Psoas muscle (tissue), 8 donors: ENCODE measurements at places on chromosomes 7 and 10. TPM values are rescaled to one million over a fixed set of nuclear protein-coding genes. Genes with fewer than 3 reads are reported as not detected.

- DNase-seq, result no peak
- peak overlapping the region; percentile 46 for H3K4me3 ChIP-seq
- H3K27ac ChIP-seq, result peak overlapping the region; percentile 99
- H3K4me1 ChIP-seq, result peaks cover 93% of the 10 kb centered on the region
- no peaks in the 10 kb centered on the region for H3K27me3 ChIP-seq
Measured at GRCh38 chr10:119663866-119664698, 12.9 kb downstream of the BAG3 start.

DNA sequence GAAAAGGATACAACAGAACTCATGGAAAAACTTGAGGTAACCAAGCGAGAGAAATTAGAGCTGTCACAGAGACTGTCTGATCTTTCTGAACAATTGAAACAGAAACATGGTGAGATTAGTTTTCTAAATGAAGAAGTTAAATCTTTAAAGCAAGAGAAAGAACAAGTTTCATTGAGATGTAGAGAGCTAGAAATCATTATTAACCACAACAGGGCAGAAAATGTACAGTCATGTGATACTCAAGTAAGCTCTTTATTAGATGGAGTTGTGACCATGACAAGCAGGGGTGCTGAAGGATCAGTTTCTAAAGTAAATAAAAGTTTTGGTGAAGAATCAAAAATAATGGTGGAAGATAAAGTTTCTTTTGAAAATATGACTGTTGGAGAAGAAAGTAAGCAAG is 62.1 kb downstream of the AKAP9 start:
- no peak overlapping the region for H3K27ac ChIP-seq
- H3K36me3 ChIP-seq, result peaks cover 4% of the 10 kb centered on the region
- DNase-seq, result no peak
- H3K4me1 ChIP-seq, result no peaks in the 10 kb centered on the region
- no peaks in the 10 kb centered on the region for H3K27me3 ChIP-seq
- no peak overlapping the region for H3K4me3 ChIP-seq

DNA sequence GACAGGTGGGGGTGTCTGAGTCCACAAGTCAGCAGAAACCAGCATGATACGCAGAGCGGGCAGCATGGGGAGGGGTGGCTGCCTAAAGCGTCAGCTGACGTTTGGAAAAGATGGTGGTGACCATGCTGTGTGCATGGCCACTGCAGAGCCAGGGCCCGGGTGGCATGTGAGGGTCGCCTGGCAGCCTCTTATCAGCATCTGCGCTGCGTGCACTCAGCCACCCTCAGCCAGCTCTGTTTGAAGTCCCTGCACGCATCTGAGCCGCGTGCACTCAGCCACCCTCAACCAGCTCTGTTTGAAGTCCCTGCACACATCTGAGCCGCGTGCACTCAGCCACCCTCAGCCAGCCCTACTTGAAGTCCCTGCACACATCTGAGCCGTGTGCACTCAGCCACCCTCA is 61.5 kb downstream of the WDR37 start:
- no peak overlapping the region for H3K27ac ChIP-seq
- peaks cover 78% of the 10 kb centered on the region for H3K36me3 ChIP-seq
- no peak overlapping the region for H3K4me3 ChIP-seq
- no peak for DNase-seq

- no peak overlapping the region for H3K27ac ChIP-seq
- DNase-seq, result no peak
- H3K27me3 ChIP-seq, result no peaks in the 10 kb centered on the region
- no peak overlapping the region for H3K4me3 ChIP-seq
Measured at GRCh38 chr10:49171326-49172060, 16.7 kb downstream of the TMEM273 start.

C10orf67 gene
- total RNA-seq, result not detected

ANKRD1 gene
- total RNA-seq, result 3,204 TPM
